Fibroblast of skin of abdomen (primary cell): ENCODE measurements at places on chromosomes 6 and 20.

- no peak for DNase-seq
Measured at GRCh38 chr6:39341937-39342336, 19.4 kb upstream of the KCNK16 start.

GRCh38 chr6:139407718-139408222 lies 33.3 kb upstream of the CITED2 start:
- DNase-seq, result peak; percentile 97

GRCh38 chr20:52889225-52889624 lies 82.9 kb upstream of the TSHZ2 start:
- peak; percentile 86 for DNase-seq

DNA sequence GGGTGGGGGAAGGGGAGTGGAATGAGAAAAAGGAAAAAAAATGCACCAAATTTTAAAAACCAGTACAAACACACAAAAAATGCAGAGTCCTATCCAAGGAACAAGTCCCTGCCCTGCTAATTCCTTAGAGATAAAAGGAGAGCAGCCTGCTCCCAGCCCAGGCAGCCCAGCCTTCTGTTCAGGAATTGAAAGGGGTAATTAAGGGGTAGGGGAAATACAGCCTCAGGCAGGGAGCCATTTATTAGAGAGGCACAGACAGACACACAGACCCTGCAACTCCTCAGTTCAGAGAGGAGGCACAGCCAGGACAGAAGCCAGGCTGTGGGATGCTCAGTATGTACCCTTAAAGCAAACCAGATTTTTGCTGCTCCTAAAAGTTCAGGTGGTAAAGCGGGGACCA lies 137.2 kb downstream of the EYA2 start:
- DNase-seq, result no peak

DNA sequence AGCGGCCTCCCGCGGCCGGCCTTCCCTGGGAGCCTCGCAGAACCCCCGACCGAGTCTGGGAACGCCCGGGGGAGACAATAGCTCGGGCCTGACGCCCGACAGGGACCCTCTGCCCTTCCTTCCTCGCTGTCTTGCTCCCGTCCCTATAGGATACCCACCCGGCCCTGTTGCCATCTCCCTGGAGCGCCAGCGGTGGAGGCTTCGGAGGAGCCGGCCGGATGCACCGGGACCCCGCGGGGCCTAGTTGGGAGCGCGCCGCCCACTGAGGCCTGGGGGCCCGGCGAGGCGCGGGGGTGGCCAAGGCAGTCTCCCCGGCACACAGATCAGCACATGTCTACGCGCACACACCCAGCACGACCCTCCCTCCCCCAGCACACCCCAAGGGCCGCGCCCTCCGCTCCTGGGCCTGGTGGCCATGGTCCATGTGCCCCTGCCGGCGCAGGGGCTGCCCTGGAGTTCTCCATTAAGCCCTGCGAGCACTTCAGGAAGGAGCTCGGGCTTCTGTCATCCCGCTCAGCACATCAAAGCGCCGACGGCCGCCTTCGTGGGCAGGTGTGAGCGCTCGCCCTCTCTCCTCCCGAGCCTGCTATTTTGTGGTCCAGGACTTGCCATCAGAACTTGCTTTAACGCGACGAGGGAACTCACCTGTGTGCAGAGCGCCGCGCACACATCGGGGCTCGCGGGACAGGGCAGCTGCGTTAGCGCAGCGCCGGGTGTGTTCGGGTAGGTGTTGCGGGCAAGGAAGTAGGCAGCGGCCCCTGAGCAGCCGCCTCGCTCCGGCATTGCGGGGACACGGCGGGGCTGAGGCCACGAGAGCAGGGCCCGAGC lies 3.7 kb downstream of the FOXF2 start:
- DNase-seq, result no peak

DNA sequence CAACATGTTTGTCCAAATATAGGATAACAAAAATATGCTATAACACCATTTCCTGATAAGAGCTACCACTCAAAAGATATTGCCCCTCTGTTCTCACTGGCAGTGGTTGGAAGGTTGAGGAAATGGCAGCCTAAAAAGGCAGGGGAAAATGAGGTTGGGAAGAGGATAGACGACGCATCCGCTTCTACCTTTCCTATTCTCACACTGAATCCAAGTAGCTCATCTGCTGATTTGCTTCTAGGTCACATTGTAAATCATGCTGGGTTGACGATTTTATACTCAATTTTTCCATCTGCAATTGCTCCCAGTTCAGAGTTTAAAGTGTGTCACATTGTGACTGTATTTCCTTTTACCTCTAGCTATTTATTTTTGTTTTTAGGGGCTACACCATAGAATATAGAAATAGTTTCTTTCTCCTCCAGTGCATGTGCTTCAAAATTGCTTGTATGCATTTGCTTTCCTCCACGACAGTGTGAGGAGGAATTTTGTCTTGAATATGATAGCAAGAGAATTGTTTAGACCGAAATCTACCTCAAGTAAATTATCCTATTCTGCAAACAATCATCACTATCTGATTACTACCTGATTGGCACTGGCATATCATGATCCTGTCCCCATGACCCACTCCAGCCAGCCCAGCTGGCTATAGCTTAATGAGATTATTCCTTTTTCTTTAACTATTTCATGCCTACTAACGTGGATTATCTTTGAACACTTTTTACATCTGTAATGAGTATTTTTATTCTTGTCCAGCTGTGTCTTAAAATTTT lies 179.6 kb upstream of the RAB32 start:
- DNase-seq, result no peak

DNA sequence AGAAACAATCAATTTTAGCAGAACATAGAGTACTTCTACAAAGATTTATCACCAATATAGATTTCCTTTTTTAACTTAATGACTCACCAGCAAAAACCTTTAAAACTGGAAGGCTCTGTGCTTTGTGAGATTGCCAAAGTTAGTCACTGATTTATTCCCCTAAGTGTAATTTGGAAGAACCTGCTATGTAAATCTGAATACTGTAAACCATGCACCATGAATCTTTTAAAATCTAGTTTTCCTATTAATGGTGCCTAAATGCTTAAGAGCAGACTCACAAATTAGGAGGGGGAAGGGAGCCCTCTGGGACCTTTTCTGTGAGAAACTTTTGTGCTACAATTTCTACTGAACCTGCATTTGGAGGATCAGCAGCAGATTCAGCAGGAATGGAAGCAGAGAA lies 57.8 kb upstream of the PNRC1 start:
- DNase-seq, result peak; percentile 82
